ENCODE measurements at places on chromosomes 12 and 14.

- DNase-seq: no peak
Measured at GRCh38 chr12:12460935-12461922, 101.4 kb downstream of the DUSP16 start.

DNA sequence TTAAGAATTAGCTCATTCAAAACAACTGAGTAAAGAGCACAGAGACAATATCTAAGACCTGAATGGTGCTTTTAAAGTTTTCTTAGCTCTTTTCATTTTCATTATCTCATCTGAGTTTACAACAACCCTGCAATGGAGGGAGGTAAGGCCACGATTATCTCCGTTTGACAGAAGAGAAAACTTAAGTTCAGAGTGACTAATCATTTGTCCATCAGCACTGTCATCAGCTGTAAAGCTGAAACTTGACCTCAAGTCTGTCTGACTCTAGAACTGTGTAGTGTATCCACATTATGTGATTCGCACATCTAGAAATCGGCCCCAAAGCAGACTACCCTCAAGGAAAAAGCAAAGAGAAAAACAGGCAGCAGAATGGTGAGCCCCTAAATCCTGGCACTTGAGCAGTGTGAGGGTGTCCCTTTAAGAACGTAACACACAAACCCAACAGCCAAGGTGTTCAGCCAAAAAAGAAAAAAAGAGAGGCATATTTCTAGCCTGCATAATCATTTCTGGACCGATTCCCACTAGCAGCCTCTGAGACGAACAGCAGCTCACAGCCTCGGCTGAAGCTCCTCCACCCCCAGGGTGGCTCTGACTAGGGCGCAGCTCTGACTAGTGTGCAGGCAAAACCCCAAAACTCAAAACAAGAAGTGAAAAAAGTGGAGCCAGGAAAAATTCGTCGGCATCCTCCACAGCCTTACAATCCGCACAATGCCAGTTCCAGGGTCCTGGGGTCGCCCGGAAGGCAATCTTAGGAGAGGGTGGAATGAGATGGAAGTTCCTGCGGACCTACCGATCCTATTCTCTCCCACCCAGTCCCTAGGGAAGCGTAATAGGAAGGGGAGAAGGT, 1.6 kb downstream of the STXBP6 start:
- no peak for DNase-seq

DNA sequence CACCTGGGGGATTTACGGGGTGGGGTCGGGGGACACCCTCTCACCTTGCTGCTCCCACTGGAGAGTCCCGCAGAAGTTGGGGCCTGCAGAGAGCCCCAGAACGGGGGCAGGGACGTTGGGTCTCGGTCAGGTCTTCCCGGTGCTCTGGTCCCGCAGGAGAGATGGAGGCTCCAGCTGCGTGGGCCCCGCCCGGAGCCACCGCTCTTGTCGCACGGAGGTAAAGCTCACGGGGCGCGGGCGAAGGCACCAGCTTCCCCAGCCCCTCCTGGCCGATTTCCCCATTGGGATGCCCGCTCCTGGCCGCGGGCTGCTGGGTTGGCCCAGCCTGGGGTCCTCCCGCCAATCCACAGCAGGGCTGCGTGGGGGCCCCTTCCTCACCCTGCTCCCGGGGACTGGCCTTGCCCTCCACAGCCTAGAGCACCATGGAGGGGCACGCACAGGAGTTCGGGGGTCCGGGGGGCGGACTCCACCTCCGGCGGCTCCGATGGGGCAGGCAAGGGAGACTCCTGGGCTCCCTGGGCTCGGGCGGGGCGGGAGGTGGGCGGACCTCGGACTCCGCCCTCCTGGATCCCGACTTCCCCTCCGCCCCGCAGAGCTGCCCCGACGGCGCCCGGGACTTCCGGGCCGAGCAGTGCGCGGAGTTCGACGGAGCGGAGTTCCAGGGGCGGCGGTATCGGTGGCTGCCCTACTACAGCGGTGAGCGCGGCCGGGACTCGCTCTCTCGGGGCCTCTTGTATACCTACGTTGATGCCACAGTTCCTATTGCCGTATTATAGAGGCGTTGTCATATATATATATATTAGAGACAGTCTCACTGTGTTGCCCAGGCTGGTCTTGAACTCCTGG, 8.4 kb downstream of the PAPLN start:
- no peak for DNase-seq

DNA sequence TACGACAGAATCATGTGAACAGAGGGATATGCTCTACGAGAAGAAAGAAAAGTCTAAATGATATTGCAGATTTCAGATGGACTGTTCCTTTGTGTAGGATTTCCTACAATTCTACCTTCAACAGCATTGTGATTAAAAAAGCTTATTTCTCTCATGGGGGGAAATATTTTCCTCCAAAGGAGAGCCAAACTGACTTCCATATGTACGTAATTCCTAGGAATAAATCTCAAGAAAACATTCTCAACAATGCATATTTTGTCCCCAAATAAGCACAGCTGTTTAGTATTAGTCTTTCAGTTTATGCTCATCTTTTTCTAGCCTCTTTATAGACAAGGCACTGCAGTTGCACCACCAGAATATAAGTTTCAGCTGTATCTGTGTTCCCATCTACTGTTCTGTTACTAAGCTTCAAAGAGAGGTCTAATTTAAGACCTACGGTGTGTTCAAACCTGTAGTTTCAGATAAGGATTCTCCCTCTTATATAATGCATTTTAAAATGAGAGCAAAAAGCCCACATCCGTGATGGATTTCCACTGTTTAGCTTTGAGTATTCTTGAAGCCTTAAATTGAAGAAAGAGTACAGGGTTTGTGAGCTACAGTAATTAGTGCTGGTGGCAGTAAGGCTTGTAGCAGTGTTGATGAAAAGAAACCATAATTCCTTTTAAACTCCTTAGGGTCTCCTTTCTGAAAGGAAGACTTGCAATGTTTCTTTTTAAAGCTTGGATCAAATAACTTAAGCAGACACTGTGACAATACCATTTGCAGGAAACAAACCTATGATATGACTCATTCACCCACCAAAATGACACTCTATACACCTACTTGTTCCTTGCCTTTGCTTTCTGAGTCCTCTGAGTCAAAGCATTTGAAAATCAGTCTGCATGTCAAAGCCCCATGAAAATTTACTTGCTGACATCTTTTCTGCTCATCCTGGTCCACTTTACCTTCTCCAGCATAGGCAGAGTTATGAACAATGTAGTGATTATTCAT, 754.1 kb downstream of the NOVA1 start:
- no peak for DNase-seq

DNA sequence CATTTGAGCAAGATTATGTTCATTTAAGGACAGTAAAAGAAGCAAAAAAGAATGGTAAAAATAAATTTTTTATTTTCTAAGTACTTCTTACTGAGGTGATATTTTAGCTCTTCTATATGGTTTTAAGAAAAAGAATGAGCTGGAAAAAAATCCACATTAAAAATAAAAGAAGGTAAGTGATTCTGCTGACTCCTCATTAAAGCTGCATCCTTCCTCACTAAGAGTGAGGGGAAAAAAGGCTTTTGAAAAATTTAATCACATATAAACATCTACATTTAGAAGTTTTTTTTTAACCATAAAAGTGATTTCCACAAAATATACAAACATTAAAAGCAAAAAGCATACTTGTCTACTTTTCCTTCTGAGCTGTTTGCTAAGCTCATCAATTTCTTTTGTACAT, 28.3 kb upstream of the FBLN5 start:
- DNase-seq: no peak

Data from A549 (cell line).